Right lobe of liver (tissue), 6 donors: ENCODE measurements at places on chromosomes 7 and 10. TPM values are rescaled to one million over a fixed set of nuclear protein-coding genes. Genes with fewer than 3 reads are reported as not detected.

Gene ASB10
- total RNA-seq, result not detected

Gene EPHA1
- 19.2 TPM for total RNA-seq

Gene SLC26A5
- 0.64 TPM for total RNA-seq

Gene AOAH
- total RNA-seq, result 6.5 TPM

Gene ADRA2A
- 0.65 TPM for total RNA-seq
